ENCODE measurements at places on chromosomes 2 and 18.

- DNase-seq = no peak
Observed at GRCh38 chr2:36408198-36408703, 52.7 kb downstream of the CRIM1 start.

DNA sequence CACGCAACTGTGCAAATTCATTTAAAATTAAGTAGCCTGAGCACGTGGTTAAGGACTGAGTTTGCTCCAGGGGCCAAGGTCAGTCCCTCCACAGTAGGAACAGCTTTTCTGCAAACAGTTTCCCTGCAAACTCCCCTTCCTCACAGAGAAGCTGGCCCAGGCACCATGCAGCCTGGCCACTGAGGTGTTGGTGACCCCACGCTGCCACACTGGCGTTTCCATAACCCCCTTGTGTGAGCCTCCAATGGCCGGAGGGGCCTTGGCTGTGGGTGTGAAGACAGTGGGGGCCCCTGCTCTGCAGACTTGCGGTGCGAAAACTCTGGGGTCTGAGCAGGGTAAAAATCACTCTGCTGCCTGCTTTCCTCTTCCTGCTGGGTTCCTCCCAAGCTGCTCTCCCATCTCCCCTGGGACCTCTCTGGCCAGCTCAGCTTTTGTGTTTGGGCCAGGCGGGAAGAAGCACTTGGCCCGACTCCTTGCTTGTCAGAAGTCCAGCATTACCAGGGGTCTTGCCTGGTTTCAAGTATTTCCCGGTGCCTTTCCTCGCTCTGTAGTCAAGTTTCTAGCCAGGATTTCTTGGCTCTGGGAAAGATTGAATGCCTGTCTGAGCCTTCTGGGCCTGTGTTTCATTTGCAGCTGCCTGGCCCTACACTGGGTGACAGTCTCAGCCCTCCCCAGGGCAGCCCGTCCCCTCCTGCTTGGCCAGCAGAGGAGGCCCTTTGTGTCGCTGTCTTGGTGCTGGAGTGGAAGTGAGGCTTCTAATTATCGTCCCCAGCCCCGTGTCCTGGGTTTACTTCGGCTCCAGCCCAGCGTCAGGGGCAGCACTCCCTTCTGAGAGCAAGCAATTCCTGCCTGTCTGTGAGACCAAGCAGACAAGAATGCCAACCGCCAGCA lies 131.4 kb upstream of the SLC1A4 start:
- DNase-seq = no peak

DNA sequence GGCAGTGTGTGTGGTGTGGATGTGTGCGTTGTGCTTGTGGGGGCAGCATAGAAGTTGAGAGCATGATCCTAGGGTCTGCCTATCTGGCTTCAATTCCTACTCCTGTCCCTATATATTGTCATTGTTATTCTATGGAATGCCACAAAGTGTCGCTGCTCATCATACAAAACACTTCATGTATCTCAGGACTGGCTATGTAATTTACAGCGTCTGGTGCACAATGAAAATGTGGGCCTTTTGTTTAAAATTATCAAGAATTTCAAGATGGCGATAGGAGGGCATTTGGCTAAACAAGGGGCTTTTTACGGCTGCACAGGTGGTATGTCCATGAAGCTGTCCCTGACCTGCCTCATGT lies 3.4 kb downstream of the SERPINB2 start:
- DNase-seq = no peak

DNA sequence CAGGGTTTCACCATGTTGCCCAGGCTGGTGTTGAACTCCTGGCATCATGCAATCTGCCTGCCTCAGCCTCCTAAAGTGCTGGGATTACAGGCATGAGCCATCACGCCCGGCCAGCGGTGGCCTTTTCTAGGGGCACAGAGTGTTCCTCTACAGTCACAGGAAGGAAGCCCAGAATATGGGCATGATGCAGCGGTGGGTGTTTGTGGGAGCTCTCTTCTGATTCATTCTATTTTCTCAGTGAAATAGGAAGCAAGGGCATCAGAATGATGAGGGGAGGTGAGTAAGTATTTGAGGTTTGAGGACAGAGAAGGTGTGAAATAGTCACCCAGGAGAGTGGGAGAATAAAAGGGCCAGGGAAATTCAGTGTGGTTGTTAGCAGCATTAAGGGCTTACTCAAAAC lies 70.3 kb upstream of the PSME4 start:
- peak; percentile 32 for DNase-seq

GRCh38 chr2:216714376-216714775 lies 19.0 kb upstream of the IGFBP5 start:
- DNase-seq = no peak

GRCh38 chr2:143258126-143258892 lies 129.1 kb downstream of the ARHGAP15 start:
- no peak for DNase-seq

- DNase-seq = no peak
Observed at GRCh38 chr2:233832869-233833311, 21.4 kb downstream of the HJURP start.

GRCh38 chr2:86138736-86139625 lies 32.9 kb downstream of the PTCD3 start:
- DNase-seq = no peak

GRCh38 chr2:188813315-188813714 lies 160.9 kb upstream of the COL3A1 start:
- DNase-seq = no peak

GRCh38 chr18:45851161-45851925 lies 25.9 kb downstream of the SIGLEC15 start:
- no peak for DNase-seq

GRCh38 chr2:12176623-12177454 lies 430.4 kb downstream of the LPIN1 start:
- no peak for DNase-seq

DNA sequence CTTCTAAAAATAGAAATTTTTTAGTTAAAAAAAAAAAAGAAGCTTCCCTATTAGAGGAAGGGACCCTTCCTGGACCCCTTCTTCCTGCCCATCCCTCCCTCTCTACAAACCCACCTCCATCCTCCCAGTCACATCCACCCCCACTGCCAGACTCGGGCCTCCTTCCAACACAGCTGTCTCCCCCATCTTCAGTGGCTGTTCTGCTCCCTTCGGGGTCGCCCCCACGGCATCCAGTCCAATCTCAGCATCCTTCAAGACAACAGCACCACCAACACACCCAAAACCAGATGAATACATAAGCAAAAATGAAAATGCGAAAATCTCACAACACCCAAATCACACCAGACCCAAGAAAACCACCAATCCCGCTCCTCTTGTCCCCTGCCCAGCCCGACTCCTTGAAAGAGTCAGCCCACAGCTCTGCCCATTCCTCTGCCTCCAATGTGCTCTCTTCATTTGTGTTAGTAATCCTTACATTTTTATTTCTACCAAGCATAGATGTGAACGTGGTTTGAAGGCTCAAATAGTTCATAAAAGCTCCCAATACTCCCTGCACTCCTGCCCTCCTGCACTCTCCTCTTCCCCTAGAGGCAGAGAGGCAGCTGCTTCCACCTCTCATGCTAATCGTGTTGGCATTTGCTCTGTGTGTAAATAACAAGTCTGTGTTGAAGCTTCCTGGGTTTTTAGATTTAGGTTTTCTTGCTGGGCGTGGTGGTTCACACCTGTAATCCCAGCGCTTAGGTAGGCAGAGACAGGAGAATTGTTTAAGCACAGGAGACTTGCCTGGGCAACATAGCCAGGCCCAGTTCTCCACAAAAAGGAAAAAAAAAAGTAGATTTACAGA lies 37.0 kb downstream of the MAL start:
- no peak for DNase-seq

GRCh38 chr2:186612555-186613440 lies 22.9 kb downstream of the ITGAV start:
- no peak for DNase-seq

- DNase-seq = no peak
Observed at GRCh38 chr2:193885419-193885818, 1690.7 kb upstream of the TMEFF2 start.

- DNase-seq = no peak
Observed at GRCh38 chr2:54803783-54804751, 80.6 kb downstream of the EML6 start.

All from stimulated activated CD4-positive, alpha-beta T cell treated with anti-CD3 and anti-CD28 coated beads, Interleukin-1b, Interleukin-23, amount 100 ng/mL, for 4 hours (primary cell).